ENCODE measurements at places on chromosomes 6 and 20. TPM values are rescaled to one million over a fixed set of nuclear protein-coding genes. Genes with fewer than 3 reads are reported as not detected.

The ARMC12 gene
- total RNA-seq, result 0.39 TPM

The TBX18 gene
- 8.2 TPM for total RNA-seq

DNA sequence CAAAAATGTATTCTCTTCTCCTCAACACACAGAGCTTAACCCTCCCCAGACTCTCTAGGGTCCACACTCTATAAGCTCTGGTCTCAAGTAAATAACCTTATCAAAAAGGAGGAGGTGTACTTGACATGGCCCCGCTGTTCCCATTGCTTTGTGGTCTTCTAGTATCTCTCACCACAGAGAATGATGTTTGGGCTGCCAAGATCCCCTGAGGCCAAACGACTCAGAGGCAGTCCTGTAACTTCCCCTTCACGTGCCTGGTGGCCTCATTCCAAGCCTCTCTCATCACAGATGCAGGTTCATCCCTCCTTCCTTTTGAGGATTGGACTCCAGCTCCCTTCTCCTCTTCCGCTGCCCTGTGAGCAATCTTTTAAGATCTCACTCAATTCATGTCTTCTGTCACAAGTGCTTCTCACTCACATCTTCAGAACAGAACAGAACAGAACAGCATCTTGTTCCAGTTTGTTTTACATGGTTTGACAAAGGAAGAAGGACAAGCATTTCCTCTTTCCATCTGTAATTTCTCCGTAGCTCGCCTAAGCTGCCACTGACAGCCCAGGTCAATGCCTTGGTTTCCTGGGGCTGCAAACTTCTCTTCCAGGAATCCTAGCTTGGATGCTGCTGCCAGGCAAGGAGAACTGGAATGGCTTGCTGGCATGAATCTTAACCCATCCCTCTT is 541.5 kb downstream of the CD83 start:
- DNase-seq, result no peak

DNA sequence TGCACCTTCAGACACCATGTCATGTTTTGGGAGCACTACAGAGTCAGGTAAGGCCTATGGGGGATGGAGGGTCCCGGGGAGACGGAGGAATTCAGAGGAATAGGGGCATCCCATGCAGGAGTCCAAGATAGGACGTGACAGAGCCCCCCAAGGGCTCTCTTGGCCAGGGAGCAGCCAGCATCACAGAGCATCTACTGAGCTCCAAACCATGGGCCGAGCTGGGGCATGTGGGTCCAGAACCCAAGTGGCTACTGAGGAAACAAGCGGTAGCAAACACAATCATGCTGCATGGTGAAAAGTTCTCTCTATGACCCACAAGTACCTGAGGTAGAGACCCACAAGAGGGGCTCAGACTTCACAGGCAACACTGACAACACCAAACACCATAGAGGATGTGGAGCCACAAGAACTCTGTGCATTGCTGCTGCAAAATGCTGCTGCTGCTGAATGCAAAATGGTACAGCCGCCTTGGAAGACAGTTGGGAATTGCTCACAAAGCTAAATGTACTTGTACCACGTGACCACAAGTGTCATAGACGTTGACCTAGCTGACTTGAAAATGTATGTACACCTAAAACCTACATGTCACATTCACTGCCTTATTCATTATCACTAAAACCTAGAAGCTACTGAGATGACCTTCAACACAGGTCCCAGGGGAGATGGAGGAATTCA is 33.4 kb upstream of the MAS1L start:
- DNase-seq, result peak; percentile 26

DNA sequence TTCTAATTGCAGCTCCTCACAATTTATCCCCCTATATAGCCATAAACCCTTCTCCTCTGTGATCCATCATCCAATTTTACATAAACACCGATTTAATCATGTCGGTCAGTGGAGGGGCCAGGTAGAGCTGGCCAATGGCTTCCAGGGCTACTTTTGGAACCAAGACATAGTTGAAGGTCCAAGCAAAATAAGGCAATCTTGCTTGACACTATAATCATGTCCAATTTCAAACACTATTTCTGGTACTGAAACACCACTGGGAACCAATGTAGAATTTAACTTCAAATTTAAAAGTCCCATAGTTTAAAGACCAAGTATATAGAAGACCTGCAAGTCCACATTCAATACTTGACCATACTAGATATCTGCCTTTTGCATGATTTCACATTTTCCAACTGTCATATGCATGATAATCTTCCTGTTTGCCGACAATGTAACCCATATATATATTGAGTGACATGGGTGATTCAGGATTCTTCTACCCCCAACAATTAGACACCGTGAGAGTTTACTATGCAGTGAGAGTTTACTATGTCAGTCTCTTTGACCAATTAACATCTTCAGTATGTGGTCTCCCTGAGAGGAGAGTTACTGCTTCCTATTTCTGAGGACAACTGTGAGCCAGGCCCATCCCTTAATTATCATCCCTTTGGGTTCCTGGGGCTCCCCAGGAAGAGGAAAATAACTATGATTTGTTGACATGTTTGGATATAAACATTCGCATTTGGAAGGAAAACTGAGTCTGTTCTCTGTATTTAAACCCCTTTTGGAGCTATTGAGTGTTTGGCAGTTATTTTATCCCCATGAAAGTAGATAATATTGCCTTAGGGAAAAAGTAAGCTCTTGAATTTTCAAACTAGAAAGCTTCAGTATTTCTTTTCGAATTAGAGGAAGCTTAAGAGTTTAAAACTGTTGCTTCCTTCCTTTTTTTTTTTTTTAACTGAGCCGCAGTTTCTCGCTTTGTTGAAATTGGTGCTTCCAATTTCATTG is 31.8 kb downstream of the SAMD3 start:
- DNase-seq, result no peak

- no peak for DNase-seq
These were observed 153.7 kb upstream of the PRDM1 start for GRCh38 chr6:105932440-105932839.

- no peak for DNase-seq
These were observed 49.8 kb upstream of the NEDD9 start for GRCh38 chr6:11282245-11282644.

DNA sequence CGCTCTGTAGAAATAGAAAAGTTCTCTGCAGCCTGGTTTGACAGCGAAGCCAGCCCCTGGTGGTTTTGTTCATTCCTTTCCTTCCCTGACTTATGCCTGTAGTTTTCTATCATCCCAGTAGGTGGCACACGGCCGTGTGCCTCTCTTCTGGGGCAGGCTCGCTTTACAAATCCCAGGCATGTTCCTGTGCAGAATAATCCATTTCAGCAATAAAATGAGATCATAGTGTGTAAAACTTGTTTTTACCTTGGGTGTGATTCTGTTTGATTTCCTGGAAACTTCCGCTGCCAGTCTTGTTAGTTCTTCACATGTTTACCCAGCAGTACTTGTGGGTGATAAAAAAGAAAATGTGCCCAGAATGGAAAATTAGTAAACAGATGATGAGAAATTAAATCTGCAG is 7.4 kb upstream of the INSM1 start:
- no peak for DNase-seq

DNA sequence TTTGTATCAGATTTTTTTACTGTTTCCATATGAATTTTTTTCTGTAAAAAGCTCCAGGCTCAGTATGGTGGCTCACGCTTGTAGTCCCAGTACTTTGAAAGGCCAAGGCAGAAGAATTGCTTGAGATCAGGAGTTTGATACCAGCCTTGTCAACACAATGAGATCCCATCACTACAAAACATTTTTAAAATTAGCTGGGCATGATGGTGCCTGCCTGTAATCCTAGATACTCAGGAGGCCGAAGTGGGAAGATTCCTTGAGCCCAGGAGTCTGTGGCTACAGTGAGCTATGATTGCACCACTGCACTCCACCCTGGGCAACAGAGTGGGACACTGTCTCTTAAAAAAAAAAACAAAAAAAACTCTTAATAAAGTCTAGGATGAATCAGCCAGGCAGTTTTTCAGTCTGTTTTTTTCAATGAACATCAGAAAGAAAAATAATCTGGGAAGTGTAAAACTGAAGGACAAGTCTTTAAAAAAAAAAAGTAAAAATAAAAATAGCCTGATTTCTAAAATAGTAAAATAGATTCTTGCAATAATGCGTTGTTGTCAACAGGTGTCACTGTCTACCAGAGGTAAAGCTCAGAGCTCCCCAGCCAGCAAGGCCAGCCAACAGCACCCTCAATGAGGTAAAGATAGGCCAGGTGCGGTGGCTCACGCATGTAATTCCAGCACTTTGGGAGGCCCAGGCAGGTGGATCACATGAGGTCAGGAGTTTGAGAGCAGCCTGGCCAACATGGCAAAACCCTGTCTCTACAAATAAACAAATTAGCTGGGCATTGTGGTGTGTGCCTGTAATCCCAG is 9.3 kb upstream of the ATG5 start:
- peak; percentile 60 for DNase-seq

- no peak for DNase-seq
These were observed 286.8 kb downstream of the ESR1 start for GRCh38 chr6:152094276-152094675.

DNA sequence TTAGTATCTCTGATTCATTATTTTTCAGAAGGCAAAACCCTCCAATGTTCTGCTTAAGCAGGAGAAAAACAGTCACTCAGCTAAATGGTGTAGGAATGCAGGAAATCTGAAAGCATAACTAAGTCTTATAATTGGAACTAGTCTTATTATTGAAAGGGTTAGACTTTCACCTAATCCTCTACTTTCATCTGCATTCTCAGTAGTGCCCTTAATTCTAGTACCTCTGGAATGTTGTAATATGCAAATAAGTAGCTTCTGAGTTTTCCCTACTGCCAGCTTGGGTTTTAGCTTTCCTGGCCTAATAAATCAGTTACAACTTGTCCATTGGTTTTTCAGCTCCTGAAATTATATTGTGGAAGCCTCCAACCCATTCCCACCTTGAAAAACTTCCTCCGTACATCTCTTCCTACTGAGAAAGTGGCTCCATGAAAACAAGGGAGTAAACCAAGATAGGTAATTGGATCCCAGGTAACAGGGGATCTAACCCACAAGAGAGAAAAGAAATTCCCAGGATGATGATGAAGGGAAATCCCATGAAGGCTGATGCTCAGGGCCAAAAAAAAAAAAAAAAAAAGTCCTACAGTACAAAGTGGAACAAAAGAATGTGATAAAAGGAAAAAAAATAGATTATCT is 147.0 kb downstream of the TBC1D32 start:
- DNase-seq, result no peak

GRCh38 chr20:19926591-19926990 is 90.6 kb upstream of the NAA20 start:
- no peak for DNase-seq

DNA sequence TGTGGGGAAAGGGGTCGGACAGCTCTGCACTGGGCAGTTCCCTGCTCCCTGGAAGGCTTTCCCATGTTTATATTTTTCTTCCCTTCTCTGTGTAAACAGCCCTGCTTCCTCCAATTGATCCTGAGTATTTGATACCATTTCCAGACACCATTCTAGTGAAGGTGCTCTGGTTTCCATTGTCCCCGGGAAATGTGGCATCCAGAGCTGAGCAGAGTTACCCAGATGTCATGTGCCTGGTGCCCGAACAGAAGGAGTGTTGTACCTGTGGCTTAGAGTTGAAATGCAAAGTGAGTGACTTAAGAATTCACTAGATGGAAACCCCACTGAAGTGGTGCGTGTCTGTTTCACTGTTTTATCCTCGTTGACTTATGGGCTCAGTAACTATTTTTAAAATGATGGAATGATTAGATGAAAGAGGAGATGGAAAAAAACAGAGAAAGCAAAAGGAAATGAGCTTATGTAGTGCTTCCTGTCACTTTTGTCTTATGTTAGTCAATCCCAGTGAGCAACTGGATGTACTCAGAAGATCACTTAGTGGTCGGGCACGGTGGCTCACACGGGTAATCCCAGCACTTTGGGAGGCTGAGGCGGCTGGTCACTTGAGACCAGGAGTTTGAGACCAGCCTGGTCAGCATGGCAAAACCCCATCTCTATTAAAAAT is 83.8 kb downstream of the SASH1 start:
- DNase-seq, result no peak

GRCh38 chr6:35581633-35582032 is 68.9 kb upstream of the TULP1 start:
- DNase-seq, result no peak

All from right atrium auricular region (tissue), 2 donors.